ENCODE measurements at places on chromosomes 6 and 20.

GRCh38 chr6:157768304-157768703, 54.7 kb upstream of the SNX9 start:
- DNase-seq, result no peak

DNA sequence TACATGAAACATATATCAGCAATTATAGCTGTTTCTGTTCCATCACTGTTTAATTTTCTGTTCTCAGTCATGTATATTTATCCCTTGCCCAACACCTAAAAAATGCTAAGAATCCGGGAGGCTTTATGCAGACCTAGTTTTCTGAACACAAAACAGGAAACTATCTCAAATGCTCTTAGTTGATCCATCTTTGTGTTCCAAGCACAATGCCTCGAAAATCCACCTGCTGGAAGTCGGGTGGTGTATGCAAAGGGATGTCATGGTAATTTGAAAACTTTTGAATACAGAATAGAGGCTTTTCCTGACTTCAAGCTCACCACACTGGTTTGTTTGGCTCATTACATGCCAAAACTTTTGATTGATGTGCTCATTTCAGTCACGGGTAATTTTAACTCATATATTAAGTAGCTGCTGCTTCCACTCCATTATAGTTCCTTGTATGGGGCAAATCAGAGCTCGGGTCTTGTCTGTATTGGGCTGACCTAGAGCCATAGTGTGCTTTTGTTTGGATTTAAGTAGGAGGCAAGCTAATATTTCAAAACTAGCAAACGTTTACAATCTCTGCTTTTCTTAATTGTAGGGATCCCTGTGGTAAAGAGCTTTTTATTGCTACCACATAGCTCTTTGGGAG, 646.5 kb upstream of the EPHA7 start:
- DNase-seq, result no peak

GRCh38 chr6:49151033-49151432, 312.0 kb downstream of the MMUT start:
- no peak for DNase-seq

- no peak for DNase-seq
These were observed 167.3 kb downstream of the TRMT11 start for GRCh38 chr6:126153661-126154060.

- no peak for DNase-seq
These were observed 16.1 kb upstream of the LAMP5 start for GRCh38 chr20:9498322-9498721.

DNA sequence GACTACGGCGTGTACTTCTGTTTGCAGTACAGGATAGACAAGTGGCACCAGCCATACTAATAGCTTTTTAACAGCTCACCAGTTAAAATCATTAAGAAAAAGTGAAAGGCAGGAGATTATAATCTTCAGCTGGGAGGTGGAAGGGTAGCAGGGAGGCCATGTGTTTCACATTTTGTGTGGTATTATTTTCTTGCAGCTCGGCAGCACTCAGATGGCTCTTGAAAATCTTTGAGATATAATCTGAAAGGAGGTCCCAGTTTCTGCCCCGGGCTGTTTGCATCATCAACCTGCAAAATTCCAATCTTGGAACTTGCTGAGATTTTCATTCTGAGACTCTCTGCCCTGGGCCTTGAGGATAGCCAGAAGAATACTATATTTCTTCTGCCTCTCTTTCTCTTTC, 87.5 kb upstream of the HDAC2 start:
- DNase-seq, result no peak

GRCh38 chr20:57849121-57849520, 139.3 kb upstream of the PMEPA1 start:
- no peak for DNase-seq

GRCh38 chr6:28589234-28589956, 63.7 kb downstream of the GPX5 start:
- DNase-seq, result peak; percentile 86
